ENCODE measurements at places on chromosomes 7 and 10.

DNA sequence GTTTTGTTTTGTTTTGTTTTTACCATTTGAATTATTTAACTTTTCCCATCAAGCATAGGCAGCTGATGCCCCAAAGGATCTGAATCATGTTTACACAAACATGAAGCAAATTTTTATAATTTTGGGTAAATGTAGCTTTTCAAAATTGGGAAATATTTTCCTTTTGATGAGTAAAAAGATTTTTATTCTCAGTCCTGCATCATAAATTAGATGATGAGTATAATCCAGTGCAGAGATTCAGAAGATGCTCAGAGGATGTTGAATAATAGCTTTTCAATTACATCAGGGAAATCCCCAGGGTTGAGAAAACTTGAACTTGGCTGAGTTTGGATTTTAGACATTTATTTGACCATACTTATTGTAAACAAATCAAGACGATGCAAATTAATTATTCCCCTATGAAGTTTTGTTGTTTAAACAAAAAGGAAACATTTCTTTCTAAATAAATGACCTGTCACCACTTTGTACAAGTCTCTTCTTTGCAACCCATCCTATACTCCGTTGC is 121.7 kb downstream of the FAM204A start:
- no peak for DNase-seq

GRCh38 chr10:102195296-102195870 is 30.7 kb upstream of the ELOVL3 start:
- DNase-seq: no peak

DNA sequence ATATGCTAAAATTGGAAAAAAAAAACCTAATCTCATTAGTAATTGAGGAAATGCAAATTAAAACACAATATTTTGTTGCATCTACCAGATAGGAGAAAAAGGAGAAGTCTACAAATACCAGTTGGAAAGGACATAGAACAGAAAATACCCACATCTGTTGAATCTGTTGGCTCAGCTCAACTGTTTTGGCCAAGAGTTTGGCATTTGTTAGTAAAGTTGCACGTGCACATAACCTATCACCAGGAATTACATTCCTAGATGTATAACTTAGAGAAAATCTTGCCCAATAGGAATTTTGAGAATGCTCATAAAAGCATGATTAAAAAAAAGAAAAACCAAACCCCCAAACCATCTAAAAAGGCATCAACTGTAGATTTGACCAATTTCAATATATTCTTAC is 282.1 kb upstream of the BMPER start:
- DNase-seq: no peak

DNA sequence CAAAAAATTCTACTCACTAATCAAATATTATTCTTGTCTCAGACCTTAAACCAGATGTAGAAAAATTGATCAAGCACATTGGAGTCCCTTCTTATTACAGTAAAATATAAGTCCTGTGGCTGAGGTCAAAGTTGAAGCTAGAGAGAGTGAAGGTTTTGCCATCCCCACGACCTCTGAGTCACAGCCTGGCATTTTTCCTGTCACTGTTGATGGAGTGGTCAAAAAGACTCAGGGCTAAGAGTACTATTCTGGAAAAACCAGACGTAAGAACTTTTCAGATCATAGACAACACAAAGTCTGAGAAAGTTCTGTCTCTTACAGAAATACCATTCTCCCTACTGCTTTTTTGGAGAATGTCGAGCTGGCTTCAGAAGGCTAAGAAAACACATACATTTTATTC is 323.7 kb upstream of the ANKRD30A start:
- no peak for DNase-seq

GRCh38 chr7:157964521-157964920 is 623.1 kb downstream of the PTPRN2 start:
- no peak for DNase-seq

DNA sequence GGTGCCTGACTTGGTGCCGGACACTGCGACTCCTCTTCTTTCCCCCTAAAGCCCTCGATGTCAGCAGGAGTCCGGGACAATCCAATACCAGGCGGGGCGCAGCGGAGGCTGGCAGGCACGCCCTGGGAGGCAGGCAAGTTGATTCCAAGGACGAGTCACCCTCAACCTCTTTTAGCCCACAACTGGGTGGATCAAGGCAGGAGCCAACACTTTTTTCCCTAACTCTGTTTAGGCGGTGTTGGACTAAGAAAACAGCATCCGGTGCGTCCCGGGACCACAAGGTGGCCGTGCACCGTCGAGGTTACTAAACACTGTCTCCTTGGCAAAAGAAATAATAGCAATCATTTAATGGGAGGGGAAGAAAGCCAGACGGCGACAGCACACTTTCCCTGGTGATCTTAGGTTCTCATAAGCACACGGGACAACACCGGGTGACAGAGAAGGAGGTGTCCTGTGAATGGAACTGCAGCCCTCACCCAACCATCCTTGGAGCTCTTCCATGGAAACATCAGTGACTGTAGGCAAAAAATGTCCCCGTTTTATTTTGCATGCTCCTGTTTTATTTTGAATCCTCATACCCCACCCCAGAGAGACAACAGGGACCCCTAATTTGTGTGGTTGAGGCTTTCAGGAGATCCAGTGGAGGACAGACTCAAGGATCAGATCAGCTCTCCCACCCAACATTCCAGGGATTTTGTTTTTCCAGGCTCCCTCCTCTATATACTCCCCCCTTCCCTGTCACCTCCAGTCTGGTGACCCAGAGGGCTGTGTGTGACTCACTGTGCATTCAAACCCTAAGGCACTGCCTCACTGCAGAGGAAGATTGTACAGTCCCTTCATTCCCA is 1.3 kb upstream of the CALCR start:
- DNase-seq: no peak

DNA sequence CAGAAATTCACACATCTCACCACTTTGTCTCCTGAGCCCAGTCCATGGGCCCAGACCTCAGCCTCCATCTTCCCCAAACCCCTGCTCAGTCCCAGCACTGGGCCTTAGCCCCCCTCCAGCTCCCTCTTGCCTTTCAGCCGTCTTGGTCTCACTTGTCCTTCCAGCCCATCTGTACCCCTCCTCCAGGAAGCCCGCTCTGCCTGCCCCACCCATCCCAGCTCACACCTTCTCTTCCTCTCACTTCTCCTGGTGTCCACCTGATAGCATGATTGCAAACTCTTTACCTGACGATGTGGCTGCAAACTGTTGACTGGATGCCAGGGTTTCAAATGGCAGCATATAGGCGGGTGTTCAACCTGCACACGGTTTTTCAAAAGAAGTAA is 96.6 kb downstream of the RGS10 start:
- no peak for DNase-seq

GRCh38 chr7:87592300-87592699 is 8.4 kb downstream of the ABCB1 start:
- no peak for DNase-seq

DNA sequence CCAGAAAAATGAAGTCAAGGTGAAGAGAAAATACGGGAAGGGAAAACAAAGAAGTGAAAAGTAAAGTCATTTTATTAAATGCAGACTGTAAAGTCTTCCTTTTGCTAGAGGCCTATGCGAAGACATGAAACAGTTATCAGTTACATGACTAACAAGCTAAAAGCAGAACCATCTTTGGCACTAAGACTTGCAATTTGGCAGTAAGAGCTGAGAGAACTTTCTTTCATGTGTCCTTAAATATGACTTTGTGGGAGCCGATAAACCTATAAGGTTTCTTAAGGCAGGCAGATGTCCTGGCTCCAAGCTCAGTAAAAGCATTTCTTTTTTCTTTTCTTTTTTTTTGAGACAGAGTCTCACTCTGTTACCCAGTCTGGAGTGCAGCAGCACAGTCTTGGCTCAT is 10.4 kb downstream of the ANLN start:
- no peak for DNase-seq

DNA sequence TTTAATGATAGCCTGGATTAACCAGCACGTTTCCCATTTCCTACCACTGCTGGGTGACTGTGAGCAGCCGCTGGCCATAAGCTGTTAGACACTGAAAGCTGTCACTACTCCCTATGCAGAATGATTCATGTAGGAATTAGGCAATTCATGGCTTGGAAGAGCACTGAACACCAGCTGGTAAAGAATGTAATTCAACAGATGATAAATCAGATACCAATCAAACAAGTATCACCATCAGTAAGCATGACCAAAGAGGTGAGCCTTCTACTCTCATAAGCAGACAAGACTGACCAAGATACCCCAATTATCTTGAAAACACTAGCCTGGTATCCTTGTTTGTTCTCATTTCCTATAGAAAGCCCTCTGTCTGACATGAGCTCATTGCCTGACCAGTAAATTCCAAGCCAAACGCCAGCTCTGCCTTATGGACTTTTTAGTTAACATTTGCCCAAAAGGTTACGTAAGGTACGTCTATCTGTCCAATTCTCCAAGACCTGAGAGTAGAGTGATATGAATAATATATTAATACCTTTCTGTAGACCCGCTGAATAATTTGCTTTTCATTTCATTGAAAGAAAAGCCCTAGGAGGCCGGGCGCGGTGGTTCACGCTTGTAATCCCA is 127.7 kb downstream of the ELMO1 start:
- DNase-seq: no peak

GRCh38 chr7:3951316-3952055 is 650.4 kb downstream of the SDK1 start:
- no peak for DNase-seq

DNA sequence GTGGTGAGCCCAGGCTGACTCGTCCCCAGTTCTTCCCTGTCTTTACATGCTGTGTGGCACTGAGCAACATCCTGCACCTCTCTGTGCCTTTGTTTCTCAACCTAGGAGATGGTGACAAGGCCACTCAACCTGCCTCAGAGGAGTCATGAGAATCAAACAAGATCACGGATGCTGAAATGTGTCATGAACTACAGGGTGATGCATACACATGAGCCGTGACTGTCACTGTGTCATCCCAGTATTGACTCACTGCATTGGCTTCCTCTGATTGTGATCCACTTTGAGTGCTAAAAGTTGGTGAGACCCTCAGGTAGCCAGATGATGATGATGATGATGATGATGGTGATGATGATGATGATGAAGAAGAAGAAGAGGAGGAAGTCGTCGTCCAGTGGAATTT is 11.5 kb downstream of the C10orf71 start:
- DNase-seq: no peak

DNA sequence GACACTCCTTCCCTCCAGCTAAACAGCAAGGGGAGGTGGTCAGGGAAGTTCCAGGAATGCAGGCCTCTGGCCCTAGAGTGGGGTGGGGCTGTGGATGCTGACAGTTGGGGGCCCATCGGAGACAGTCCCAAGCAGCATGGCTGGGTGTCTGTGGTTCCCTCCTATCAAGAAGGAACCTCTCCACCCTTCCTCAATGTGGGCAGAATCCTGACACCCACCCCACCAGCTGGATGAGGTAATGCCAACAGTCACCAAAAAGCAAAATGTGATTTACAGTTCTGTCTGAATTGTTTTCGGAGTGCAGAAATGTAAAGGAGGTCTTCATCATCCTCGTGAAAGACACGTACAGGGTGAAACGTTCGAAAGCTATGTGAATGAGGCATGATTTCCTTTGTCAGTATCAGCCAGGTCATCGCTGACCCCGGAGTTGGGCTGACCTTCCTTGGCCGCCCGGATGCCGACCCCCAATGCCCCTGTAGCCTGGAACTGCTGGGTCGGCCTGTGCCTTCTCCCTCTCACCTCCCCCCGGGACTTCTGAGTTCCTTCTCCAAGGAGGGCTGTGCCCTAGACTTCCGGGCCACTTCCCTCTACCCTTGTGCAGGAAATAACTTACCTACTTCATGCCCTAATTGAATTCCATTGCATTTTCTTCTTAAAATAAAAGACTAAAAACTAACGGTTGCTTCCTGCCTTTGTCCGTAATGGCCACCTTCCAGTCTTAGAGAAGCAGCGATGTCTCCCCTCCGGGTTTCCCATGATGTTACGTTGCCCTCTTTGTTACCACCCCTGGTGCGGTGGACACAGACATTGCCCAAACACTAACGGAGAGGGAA is 24.5 kb downstream of the FOXK1 start:
- DNase-seq: no peak

- DNase-seq: no peak
These were observed 4.1 kb downstream of the NHLRC2 start for GRCh38 chr10:113858541-113858940.

- no peak for DNase-seq
These were observed 123.2 kb downstream of the TACC2 start for GRCh38 chr10:122112021-122112616.

DNA sequence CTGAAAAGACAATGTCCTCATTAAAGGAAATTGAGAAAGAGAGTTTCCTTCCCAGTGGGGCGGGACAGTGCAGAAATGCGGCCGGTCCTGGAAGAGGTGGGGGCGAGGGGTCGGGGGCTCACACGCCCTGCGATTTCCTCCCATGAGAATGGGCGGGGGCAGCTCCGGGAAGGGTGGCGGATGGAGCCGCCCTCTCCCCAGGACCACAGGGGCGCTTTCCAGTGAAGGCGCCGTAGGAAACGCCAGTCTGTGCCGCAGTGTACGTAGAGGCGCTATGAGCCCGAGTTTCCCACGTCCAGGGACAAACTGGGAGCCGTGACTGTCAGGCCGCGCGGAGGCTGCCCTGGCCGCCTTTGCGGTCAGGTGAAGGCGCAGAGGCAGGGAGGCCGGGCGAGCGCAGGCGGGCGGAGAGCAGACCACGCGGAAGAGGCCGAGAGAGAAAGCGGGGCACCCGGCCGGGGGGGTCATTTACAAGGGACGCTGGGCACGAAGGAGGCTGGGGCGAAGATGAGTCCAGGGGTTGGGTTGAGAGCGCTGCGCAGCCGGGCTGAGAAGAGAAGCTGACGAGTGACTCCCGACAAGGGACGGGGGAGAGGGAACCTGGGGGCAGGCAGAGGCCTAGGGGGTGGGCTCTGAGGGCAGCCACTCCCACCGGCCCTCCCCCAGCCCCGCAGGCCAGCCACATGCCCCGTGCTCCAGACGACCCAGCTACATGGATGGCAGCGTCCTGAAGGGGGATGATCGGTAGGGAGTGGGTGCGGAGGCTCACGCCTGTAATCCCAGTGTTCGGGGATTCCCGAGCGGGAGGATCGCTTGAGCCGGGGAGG is 45.0 kb downstream of the ALOX5 start:
- DNase-seq: no peak

DNA sequence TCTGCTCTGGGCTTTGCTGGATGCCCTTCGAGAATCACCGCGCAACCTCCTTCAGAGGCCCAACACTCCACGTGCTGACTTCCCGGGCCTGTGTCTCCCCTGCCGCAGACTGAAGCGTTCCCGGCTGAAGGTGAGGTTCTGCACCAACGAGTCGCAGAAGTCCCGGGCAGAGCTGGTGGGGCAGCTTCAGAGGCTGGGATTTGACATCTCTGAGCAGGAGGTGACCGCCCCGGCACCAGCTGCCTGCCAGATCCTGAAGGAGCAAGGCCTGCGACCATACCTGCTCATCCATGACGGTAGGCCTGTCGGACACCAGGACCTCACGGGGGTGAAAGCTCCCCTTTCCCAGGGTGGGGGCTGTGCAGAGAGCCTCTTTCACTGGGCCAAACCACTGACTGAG is 22.4 kb downstream of the LHPP start:
- no peak for DNase-seq

DNA sequence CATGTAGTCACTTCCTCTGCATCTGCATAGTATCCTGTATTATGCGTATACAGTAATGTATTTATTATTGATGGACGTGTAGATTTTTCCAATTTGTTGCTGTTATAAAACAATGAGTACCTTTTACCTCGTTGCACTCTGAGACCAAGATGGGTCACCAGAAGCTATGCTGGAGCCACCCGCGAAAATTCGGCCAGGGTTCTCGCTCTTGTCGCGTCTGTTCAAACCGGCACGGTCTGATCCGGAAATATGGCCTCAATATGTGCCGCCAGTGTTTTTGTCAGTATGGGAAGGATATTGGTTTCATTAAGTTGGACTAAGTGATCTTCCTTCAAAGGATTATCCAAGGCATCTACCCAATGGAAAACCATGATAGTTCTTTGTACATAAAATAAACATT is 1.0 kb downstream of the PSMC2 start:
- DNase-seq: no peak

GRCh38 chr10:34746094-34746493 is 69.0 kb downstream of the PARD3 start:
- no peak for DNase-seq

Measured in SK-N-MC (cell line).